ENCODE measurements at places on chromosomes 6 and 20.
A peak's percentile ranks its signal among the peaks of the same experiment; 100 is the strongest.

GRCh38 chr6:121236984-121237383 is 97.3 kb downstream of the TBC1D32 start:
- no peak for DNase-seq

- DNase-seq = no peak
These were observed 181.2 kb downstream of the DTNBP1 start for GRCh38 chr6:15481390-15482291.

GRCh38 chr6:150269857-150270223 is 99.0 kb upstream of the IYD start:
- peak; percentile 98 for DNase-seq

- DNase-seq = no peak
These were observed 30.3 kb downstream of the RREB1 start for GRCh38 chr6:7138046-7138531.

GRCh38 chr20:54320148-54320607 is 112.3 kb downstream of the PFDN4 start:
- no peak for DNase-seq

- DNase-seq = peak; percentile 15
These were observed 645.6 kb downstream of the MMUT start for GRCh38 chr6:48817333-48818051.

Measured in Daoy (cell line).